ENCODE measurements at places on chromosomes 1 and 21. TPM values are rescaled to one million over a fixed set of nuclear protein-coding genes. Genes with fewer than 3 reads are reported as not detected.
A peak's percentile ranks its signal among the peaks of the same experiment; 100 is the strongest.

DUSP10 gene
- polyA plus RNA-seq = 17.4 TPM

PIGR gene
- 0.38 TPM for polyA plus RNA-seq

BCAN gene
- 3.3 TPM for polyA plus RNA-seq

LCE1A gene
- polyA plus RNA-seq = not detected

PFDN2 gene
- polyA plus RNA-seq = 96.3 TPM

- DNase-seq = no peak
Measured at GRCh38 chr1:167543199-167543990, 10.2 kb downstream of the CREG1 start.

TTLL10 gene
- 44.9 TPM for polyA plus RNA-seq

DNA sequence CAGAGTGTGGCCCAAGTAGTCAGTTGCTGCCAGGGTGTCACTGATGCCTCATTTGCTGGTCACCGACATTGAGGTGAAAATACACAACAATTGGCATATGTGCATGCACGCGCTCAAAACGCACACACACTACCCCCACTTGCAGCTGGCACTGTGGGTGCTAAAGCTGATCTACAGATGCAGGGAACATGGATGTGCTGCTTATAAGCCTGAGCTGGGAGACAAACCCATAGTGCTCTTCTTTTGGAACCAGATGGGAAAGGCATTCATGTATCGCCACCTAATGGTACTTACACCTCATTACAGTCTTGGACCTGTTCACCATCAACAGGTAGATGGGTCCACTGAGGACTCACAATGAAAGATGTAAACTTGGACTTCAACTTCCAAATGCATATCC lies 70.3 kb upstream of the CAMK1G start:
- DNase-seq = no peak

LRIG2 gene
- polyA plus RNA-seq = 10.6 TPM

DNA sequence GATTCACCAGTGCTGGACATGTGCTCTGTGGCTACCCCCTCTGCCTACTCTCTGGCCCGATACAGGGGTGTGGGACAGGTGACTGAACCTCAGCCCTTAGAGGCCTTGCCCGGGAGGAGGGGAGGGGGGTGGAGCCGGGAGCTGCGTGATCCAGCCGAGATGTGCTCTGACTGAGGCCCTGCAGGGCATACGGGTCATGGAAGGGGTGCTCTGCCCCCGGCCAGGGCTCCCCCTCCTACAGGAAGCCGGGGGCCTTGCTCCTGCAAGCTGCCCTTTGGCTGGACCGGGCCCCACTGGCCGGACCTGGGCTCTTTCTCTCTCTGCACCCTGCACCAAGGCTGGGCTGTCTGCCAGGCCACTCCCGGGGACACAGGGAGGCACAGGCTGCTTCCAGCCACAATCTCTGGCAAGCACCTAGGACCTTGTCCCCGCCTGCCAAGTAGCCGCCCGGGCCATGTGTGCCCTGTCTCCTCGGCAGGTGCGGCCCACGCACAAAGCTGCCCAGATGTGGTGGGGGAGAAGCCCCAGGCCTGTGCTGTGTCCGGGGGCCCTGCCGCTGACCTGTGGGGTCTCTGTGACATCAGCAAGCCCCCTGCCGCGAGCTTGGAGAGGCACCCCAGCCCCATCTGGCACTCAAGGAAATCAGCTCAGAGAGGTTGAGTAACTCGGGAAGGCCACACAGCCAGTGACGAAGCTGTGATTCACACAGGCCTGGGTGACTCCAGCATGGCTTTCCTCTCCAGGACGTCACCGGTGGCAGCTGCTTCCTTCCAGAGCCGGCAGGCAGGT lies 1.5 kb downstream of the SCNN1D start:
- DNase-seq = peak; percentile 88

DNA sequence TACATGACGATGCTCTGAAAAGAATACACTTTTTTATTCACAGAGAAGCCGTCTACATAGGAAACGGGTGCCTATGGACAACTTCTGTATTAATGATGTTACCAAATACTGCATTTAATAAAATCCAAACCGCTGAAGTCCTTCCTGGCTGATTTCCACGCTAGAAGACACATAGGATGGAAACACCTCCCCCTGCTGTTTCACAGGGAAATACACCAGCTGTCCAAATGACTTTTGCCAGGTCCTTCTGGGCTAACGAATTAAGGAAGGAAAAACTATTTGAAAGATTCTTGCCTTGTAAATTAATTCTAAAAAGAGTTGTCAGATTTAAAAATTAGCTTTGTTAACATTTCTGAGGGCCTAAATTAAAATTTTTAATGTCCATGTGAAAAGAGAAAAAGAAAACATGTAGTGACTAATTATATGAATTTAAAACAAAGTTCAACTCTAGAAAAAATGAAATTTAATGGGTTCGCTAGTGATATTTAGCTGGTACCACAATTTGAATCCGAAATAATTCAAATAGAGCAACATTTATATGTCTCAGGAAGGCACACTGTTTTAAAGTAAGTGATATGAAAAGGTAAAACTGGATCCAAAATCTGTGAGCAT lies 146.0 kb downstream of the RERE start:
- peak; percentile 60 for DNase-seq

- no peak for DNase-seq
Measured at GRCh38 chr1:209767706-209768105, 11.9 kb downstream of the TRAF3IP3 start.

DNA sequence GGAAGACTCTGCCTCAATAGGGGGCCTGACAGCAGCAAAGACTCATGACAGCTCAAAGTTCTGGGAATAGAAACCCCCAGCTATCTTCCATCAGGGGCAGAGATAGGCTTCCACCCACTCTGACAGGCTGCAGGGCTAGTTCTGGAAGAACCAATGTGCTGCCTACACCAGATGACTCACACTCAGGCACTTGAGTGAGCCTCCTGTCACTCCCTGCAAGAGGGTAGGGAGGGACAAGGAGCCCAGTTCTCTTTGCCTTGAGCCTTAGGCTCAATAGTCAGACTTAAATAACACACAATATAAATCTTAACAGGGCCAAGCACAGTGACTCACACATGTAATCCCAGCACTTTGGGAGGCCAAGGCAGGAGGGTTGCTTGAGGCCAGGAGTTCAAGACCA lies 386.4 kb downstream of the HHAT start:
- no peak for DNase-seq

All from testis (tissue), 5 donors.